ENCODE measurements at places on chromosomes 3 and 15.

GRCh38 chr15:94395640-94396039 lies 164.3 kb downstream of the MCTP2 start:
- DNase-seq = no peak

- DNase-seq = peak; percentile 54
Measured at GRCh38 chr3:187975561-187976364, 178.2 kb upstream of the LPP start.

- no peak for DNase-seq
Measured at GRCh38 chr15:80494756-80495155, 90.6 kb downstream of the ARNT2 start.

DNA sequence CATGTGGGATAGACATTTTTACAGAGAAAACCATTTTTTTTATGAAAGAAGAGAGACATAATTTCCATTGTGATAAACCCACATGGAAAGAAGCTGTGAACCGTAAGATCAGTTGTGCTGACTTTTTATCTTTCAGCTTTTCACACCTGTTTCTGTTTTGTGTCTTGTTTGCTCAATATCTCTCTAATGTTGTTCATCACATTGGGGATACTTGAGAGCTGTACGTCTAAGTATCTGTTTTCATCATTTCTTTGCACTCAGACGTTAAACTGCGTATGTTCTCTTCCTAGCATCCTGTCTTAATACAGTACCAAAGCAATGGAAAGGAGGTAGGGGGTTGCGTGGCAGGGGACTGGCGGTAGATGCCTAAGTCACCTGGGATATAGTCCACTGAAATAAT lies 449.0 kb downstream of the NAALADL2 start:
- no peak for DNase-seq

GRCh38 chr3:32593903-32594525 lies 23.4 kb upstream of the DYNC1LI1 start:
- no peak for DNase-seq

DNA sequence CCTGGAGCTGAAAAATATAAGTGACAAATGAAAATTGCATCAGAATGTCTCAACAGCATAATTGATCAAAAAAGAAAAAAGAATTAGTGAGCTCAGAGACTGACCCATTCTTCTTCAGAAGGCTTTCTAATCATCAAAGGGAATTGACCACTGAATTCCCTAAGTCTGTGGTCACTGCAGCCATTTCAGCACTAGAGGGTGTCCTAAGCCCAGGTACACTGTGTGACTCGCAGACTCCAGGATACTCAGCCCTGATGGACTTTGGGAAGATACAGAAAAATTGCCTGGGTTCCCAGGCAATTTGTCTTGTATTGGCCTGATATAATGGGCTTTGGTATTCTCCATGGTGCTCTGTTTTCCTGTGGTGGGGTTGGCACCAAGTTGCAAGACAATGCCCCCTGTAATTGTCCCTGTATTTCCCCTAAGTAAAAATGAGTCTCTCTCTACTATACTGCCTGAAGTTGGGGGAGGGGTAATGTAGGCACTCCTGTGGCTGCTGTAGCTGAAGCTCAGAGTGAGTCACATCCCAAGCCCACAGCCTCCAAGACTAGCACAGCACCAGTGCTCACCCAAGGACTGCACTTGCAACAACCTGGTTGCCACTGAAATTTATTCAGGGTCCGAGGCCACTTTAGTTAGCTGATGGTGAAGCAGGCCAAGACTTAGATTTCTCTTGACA lies 256.0 kb upstream of the STAC start:
- DNase-seq = no peak

DNA sequence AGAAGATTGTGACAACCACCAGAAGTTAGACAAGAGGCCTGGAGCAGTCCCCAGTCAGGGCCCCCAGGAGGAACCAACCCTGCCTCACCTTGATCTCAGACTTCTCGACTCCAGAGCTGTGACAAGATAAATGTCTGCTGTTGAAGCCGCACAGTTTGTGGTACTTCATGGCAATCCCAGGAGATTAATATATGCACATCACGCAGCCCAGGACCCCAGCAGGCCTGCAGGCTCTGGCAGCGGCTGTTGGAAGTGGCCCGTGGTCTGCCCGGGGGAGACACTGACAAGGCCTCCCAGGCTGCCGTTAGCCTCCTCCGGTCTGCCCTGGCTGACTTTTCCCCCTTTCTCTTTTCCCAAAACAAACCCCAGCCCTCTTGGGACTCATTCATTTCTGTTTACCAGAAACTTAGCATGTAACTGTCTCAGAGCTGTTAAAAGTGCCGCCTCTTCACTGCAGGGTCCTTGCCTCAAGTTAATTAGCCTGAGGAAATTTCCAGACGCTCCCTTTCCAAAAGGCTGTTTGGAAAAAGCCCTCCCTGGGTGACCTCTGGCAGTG lies 183.5 kb upstream of the LYSMD4 start:
- DNase-seq = no peak

- peak; percentile 75 for DNase-seq
Measured at GRCh38 chr3:30644615-30645014, 38.2 kb downstream of the TGFBR2 start.

Measured in activated CD4-positive, alpha-beta memory T cell treated with anti-CD3 and anti-CD28 coated beads for 36 hours (primary cell).